ENCODE measurements at places on chromosomes 7 and 10. TPM values are rescaled to one million over a fixed set of nuclear protein-coding genes. Genes with fewer than 3 reads are reported as not detected.

Gene TYW1B
- 6.8 TPM for total RNA-seq

Gene PTPRZ1
- 1.9 TPM for total RNA-seq

Gene ENTPD7
- total RNA-seq, result 8.1 TPM

Gene WNT8B
- 0.18 TPM for total RNA-seq

Gene CTBP2
- total RNA-seq, result 73.0 TPM

Gene CALD1
- total RNA-seq, result 140 TPM

Gene MACROH2A2
- 6.6 TPM for total RNA-seq

Gene LRRC4
- 12.8 TPM for total RNA-seq

Gene GIGYF1
- 53.4 TPM for total RNA-seq

GRCh38 chr7:133409421-133409820 lies 156.5 kb downstream of the EXOC4 start:
- H3K4me1 ChIP-seq, result peaks cover 4% of the 10 kb centered on the region
- no peaks in the 10 kb centered on the region for H3K36me3 ChIP-seq
- H3K4me3 ChIP-seq, result no peak overlapping the region
- H3K27ac ChIP-seq, result no peak overlapping the region

GRCh38 chr7:143979359-143979758 lies 20.8 kb upstream of the OR6B1 start:
- no peak for DNase-seq
- H3K36me3 ChIP-seq, result no peaks in the 10 kb centered on the region
- no peaks in the 10 kb centered on the region for H3K4me1 ChIP-seq
- H3K4me3 ChIP-seq, result no peak overlapping the region
- no peak overlapping the region for H3K27ac ChIP-seq

DNA sequence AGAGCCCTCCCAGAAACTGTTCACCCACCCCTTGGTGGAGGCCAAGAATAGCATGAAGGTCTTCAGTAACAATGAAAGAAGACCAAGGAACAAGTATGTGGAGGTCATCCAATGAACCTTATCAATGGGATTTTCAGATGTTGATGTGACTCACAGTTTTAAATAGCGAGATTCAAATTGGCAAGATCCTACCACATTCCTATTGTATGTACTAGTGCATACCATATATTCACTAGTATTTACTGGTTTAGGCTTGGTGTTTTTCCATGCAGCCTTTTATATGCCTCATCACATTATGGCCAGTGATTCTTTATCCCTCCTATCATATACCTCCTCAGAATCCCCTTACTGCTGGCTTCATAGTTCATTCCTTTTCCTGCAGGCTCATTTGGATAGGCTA lies 54.4 kb downstream of the ITGB8 start:
- no peaks in the 10 kb centered on the region for H3K4me1 ChIP-seq
- no peak overlapping the region for H3K27ac ChIP-seq
- H3K36me3 ChIP-seq, result no peaks in the 10 kb centered on the region
- DNase-seq, result no peak

GRCh38 chr10:4661511-4662255 lies 164.3 kb upstream of the AKR1E2 start:
- peaks cover 32% of the 10 kb centered on the region for H3K4me1 ChIP-seq
- H3K27me3 ChIP-seq, result no peaks in the 10 kb centered on the region
- H3K36me3 ChIP-seq, result no peaks in the 10 kb centered on the region

- peaks cover 11% of the 10 kb centered on the region for H3K27me3 ChIP-seq
- H3K4me1 ChIP-seq, result no peaks in the 10 kb centered on the region
- no peaks in the 10 kb centered on the region for H3K36me3 ChIP-seq
- no peak overlapping the region for H3K27ac ChIP-seq
Measured at GRCh38 chr7:2924866-2925840, 81.0 kb upstream of the GNA12 start.

DNA sequence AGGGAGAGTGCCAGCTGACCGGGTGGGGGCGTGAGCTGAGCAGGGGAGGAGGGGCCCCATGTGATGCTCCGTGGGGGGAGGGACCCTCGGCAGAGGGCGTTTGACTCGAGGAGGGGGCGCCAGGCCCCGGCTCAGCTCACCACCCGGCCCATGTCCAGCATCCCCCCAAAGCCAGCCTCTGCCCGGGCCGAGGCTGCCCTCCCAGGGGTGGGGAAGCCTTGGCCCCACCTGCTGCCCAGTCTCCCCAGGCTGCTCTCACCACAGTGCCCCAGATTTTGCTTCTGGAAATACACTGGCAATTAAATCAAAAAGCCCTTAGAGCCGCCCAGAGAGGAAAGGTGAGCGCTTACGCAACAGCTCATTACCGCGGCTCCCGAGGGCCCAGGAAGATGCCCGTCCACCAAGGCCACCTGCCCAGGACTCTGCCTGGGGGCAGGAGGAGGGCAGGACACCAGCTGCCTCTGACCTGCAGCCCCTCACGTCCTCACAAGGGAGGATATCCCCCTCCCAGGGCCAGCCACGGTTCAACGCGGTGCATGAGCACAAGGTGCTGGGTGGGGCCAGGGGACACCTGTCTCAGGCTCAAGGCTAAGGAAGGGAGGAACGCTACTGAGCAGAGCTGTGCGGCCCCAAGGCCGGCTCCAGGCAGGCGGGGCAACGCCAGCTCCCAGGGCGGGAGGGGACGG lies 70.0 kb upstream of the INPP5A start:
- no peaks in the 10 kb centered on the region for H3K27me3 ChIP-seq
- H3K27ac ChIP-seq, result peak overlapping the region; percentile 67
- H3K4me1 ChIP-seq, result peaks cover 39% of the 10 kb centered on the region
- no peak overlapping the region for H3K4me3 ChIP-seq
- peak; percentile 60 for DNase-seq

DNA sequence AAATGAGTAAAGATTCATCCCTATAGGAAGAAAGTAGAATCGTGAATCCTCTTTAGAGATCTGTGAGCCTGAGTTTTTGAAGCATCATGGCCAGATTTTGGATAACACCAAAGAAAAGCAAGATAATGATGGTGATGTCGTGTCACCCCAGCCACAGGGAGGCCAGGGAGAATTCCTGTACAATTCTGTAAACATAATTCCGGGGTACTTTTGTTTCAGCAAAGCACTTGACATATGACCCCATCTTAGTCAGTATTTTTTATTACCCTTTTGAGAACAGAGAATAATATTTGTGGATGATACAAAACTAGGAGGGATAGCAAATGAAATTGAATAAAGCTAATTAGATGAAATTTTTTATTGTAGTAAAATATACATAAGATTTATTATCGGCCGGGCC lies 33.8 kb downstream of the NACAD start:
- H3K27ac ChIP-seq, result no peak overlapping the region
- no peak overlapping the region for H3K4me3 ChIP-seq
- H3K36me3 ChIP-seq, result peaks cover 29% of the 10 kb centered on the region
- H3K4me1 ChIP-seq, result peaks cover 5% of the 10 kb centered on the region
- DNase-seq, result no peak

GRCh38 chr7:48274662-48275061 lies 103.4 kb downstream of the ABCA13 start:
- H3K27ac ChIP-seq, result no peak overlapping the region
- DNase-seq, result no peak
- no peaks in the 10 kb centered on the region for H3K4me1 ChIP-seq
- no peaks in the 10 kb centered on the region for H3K36me3 ChIP-seq

DNA sequence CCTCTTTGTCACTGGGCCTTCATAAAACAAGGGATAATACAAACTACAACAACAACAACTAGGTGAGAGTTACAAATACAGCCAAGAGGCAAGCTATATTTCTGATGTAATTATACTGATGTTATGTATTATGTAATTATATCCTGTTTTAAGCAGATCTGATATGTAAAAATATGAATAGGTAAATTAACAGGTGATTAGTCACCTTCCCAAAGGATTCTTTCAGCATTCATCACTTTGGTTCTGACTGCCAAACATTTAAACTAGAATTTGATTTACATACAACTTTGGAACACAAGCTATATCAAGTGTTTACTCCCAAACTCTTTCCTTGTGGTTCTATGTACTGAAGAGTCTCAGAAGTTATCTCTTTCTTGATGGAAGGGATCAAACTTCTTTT lies 53.7 kb downstream of the BEND7 start:
- H3K27me3 ChIP-seq, result no peaks in the 10 kb centered on the region
- H3K36me3 ChIP-seq, result peaks cover 4% of the 10 kb centered on the region
- no peak for DNase-seq

- no peaks in the 10 kb centered on the region for H3K36me3 ChIP-seq
- DNase-seq, result peak; percentile 39
- H3K27me3 ChIP-seq, result no peaks in the 10 kb centered on the region
- peaks cover 19% of the 10 kb centered on the region for H3K4me1 ChIP-seq
- H3K4me3 ChIP-seq, result no peak overlapping the region
Measured at GRCh38 chr7:151807846-151808245, 69.1 kb downstream of the PRKAG2 start.

DNA sequence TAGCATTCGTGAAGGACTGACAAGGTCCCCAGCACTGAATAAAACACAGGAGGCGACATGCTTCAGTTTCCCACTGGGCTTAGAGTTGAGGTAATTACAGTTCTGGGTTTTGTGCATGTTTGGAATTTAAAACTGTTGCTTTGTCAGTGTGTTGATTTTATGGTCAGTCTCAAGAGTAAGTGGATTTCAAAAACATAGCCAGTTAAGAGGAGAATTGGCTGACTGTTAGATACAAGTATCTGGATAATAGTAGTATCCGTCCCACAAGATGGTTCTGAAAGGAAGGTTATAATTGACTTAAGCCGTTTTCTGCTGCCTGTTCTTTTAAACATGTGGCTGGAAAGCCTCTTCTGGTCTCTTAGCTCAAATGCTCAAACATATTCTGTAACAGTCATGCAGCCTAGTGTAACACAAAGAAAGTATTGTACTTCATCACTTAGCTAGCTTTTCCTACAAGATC lies 170.9 kb downstream of the POLR1F start:
- no peaks in the 10 kb centered on the region for H3K4me1 ChIP-seq
- no peak overlapping the region for H3K27ac ChIP-seq
- no peaks in the 10 kb centered on the region for H3K36me3 ChIP-seq
- no peak overlapping the region for H3K4me3 ChIP-seq

DNA sequence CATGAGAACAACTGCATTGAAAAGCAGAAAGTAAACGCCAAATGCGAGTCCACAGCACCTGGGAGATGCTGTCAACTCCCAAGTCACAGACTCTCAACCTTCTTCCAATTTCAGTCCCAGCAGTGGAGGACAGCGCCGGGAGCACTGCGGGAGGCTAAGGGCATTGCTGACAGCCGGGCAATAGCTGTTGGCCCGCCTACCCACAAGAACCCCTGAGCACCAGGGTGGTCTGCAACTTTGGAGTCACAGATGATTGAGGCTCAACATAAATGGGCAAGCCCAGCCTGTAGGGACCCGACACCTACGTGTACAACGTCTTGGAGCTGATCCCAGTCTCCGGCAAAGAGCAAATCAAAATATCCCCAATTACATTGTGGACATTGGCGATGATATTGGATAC lies 262.9 kb downstream of the TCERG1L start:
- H3K27me3 ChIP-seq, result no peaks in the 10 kb centered on the region
- H3K4me1 ChIP-seq, result no peaks in the 10 kb centered on the region
- no peak overlapping the region for H3K4me3 ChIP-seq
- no peak overlapping the region for H3K27ac ChIP-seq

DNA sequence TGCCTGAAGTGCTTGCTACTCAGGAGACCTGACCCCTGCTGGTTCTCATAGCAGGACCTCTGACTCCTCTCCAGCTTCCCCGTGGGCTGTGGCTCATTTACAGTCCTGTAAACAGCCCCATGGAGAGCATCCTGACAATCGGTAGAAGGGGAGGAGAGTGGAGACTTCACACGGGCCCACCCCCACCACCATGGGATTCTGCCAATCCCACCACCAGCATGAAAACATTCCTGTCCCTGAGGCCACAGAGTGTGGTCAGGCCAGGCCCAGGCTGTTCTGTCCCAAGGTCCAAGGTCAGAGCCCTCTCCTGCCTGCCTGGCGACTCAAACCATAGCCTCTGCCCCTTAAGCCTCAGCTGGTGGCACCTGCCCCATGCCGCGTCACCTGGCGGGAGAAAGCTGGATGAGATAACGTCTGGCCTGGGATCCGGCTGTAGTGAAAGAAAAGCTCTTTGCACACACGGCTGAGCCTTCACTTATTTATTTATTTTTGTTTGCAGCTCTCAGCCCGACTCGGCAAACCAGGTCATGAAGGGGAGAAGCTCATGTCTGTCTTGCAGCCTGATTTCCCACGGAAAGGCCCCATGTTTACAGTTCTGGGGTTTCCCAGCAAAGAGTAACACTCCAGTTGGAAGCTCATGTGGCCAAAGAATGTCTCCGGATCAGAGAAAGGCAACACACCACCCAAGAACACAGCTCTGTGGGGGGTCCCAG lies 293.6 kb upstream of the ZMIZ1 start:
- H3K36me3 ChIP-seq, result no peaks in the 10 kb centered on the region
- peaks cover 18% of the 10 kb centered on the region for H3K4me1 ChIP-seq
- peak overlapping the region; percentile 53 for H3K27ac ChIP-seq
- H3K27me3 ChIP-seq, result no peaks in the 10 kb centered on the region

GRCh38 chr10:3057946-3058345 lies 9.4 kb upstream of the PFKP start:
- H3K27me3 ChIP-seq, result no peaks in the 10 kb centered on the region
- H3K4me3 ChIP-seq, result no peak overlapping the region
- no peak for DNase-seq
- no peak overlapping the region for H3K27ac ChIP-seq

GRCh38 chr7:116249969-116250553 lies 39.7 kb downstream of the TES start:
- H3K27ac ChIP-seq, result no peak overlapping the region
- H3K27me3 ChIP-seq, result no peaks in the 10 kb centered on the region
- H3K4me1 ChIP-seq, result no peaks in the 10 kb centered on the region
- peaks cover 46% of the 10 kb centered on the region for H3K36me3 ChIP-seq
- no peak overlapping the region for H3K4me3 ChIP-seq

Data from lower lobe of right lung (tissue), 2 donors.